Activated CD4-positive, alpha-beta T cell treated with anti-CD3 and anti-CD28 coated beads, Interleukin-2, amount 10 ng/mL, durations not matched to agents 7 days and 5 days (primary cell): ENCODE measurements at places on chromosomes 4 and X. TPM values are rescaled to one million over a fixed set of nuclear protein-coding genes. Genes with fewer than 3 reads are reported as not detected.

NUP62CL gene
- 1.9 TPM for total RNA-seq

RCHY1 gene
- 27.1 TPM for total RNA-seq

PFKFB1 gene
- 0.64 TPM for total RNA-seq

LRIT3 gene
- total RNA-seq, result 0.20 TPM

NUDT11 gene
- total RNA-seq, result 0.37 TPM

- H3K27me3 ChIP-seq, result no peaks in the 10 kb centered on the region
- H3K36me3 ChIP-seq, result no peaks in the 10 kb centered on the region
- H3K27ac ChIP-seq, result no peak overlapping the region
- H3K4me1 ChIP-seq, result no peaks in the 10 kb centered on the region
Observed at GRCh38 chrX:18833071-18833731, 125.8 kb downstream of the PPEF1 start.

- peaks cover 13% of the 10 kb centered on the region for H3K27me3 ChIP-seq
- no peak overlapping the region for H3K27ac ChIP-seq
- H3K36me3 ChIP-seq, result peaks cover 1% of the 10 kb centered on the region
Observed at GRCh38 chr4:26020083-26020668, 106.2 kb downstream of the SMIM20 start.

GRCh38 chr4:162849937-162850336 is 316.8 kb downstream of the NAF1 start:
- H3K4me3 ChIP-seq, result no peak overlapping the region
- no peaks in the 10 kb centered on the region for H3K27me3 ChIP-seq
- DNase-seq, result no peak
- H3K27ac ChIP-seq, result no peak overlapping the region

- no peaks in the 10 kb centered on the region for H3K27me3 ChIP-seq
- DNase-seq, result no peak
- H3K36me3 ChIP-seq, result peaks cover 16% of the 10 kb centered on the region
- peak overlapping the region; percentile 11 for H3K4me3 ChIP-seq
Observed at GRCh38 chr4:118834070-118834469, 1.9 kb downstream of the SEC24D start.

GRCh38 chrX:63764946-63765345 is 20.1 kb downstream of the ARHGEF9 start:
- H3K27ac ChIP-seq, result no peak overlapping the region
- H3K27me3 ChIP-seq, result peaks cover 1% of the 10 kb centered on the region
- no peak for DNase-seq

GRCh38 chrX:50103176-50103575 is 97.6 kb downstream of the AKAP4 start:
- H3K4me1 ChIP-seq, result no peaks in the 10 kb centered on the region
- no peak overlapping the region for H3K27ac ChIP-seq
- H3K36me3 ChIP-seq, result no peaks in the 10 kb centered on the region
- DNase-seq, result no peak
- peaks cover 2% of the 10 kb centered on the region for H3K27me3 ChIP-seq
- no peak overlapping the region for H3K4me3 ChIP-seq

GRCh38 chr4:78800965-78801364 is 24.8 kb downstream of the BMP2K start:
- peaks cover 7% of the 10 kb centered on the region for H3K36me3 ChIP-seq
- no peak for DNase-seq
- H3K4me3 ChIP-seq, result no peak overlapping the region

DNA sequence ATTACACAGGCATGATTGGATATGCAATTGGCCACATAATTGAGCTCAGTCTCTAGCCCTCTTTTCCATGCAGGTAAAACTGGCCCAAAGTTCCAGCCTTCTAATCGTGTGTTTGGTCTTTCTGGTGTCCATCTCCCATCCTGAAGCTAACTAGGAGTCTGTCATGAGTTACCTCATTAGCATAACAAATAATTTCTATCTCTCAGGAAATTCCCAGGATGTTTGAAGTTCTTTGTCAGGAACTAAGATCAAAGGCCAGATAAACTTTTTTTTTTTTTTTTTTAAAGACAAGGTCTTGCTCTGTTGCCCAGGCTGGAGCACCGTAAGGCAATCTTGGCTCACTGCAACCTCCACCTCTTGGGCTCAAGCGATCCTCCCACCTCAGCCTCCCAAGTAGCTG is 15.8 kb downstream of the ATXN3L start:
- H3K4me3 ChIP-seq, result no peak overlapping the region
- no peak for DNase-seq
- no peaks in the 10 kb centered on the region for H3K36me3 ChIP-seq
- H3K27ac ChIP-seq, result no peak overlapping the region

GRCh38 chr4:84899616-84900015 is 66.9 kb downstream of the WDFY3 start:
- DNase-seq, result no peak
- H3K36me3 ChIP-seq, result no peaks in the 10 kb centered on the region
- no peak overlapping the region for H3K4me3 ChIP-seq

GRCh38 chr4:177250056-177250696 is 59.5 kb upstream of the NEIL3 start:
- H3K36me3 ChIP-seq, result no peaks in the 10 kb centered on the region
- H3K27ac ChIP-seq, result no peak overlapping the region
- peaks cover 11% of the 10 kb centered on the region for H3K4me1 ChIP-seq
- peak; percentile 72 for DNase-seq
- H3K4me3 ChIP-seq, result no peak overlapping the region

- H3K4me1 ChIP-seq, result no peaks in the 10 kb centered on the region
- H3K27ac ChIP-seq, result no peak overlapping the region
- no peak overlapping the region for H3K4me3 ChIP-seq
- H3K36me3 ChIP-seq, result no peaks in the 10 kb centered on the region
- DNase-seq, result no peak
- no peaks in the 10 kb centered on the region for H3K27me3 ChIP-seq
Observed at GRCh38 chr4:52244848-52245247, 193.7 kb downstream of the SPATA18 start.

DNA sequence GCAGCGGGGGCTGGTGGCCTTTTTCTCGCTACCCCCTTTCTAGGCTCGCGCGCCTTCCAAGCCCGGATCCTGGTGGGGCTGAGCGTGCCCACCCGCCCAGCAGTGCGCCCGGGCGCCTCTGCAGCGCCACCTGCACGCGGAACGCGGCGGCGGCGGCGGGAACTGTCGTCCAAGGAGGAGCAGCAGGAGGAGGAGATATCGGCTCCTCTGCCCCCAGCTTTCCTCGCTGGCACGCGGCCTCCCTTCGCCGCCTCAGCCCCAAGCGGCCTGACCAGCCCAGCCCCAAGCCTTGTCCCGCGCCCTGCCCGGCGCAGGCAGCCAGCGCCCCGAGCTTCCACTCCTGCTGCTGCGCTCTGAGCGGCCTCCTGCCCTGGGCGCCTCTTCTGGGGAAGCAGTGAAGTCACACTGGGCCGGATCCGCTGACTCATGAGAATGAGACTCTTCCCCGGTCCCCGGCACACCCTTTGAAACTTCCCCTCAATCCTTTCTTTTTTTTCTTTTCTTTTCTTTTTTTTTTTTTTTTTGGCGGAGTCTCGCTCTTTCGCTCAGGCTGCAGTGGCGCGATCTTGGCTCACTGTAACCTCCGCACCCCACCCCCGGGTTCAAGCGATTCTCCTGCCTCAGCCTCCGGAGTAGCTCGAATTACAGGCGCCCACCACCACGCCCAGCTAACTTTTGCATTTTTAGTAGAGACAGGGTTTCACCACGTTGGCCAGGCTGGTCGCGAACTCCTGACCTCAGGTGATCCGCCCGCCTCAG is 10.6 kb upstream of the ELF4 start:
- H3K27me3 ChIP-seq, result no peaks in the 10 kb centered on the region
- H3K4me1 ChIP-seq, result peaks cover 22% of the 10 kb centered on the region
- DNase-seq, result peak; percentile 62
- H3K36me3 ChIP-seq, result peaks cover 6% of the 10 kb centered on the region
- peak overlapping the region; percentile 54 for H3K4me3 ChIP-seq
- H3K27ac ChIP-seq, result peak overlapping the region; percentile 80

GRCh38 chr4:185238750-185239149 is 29.4 kb downstream of the SNX25 start:
- no peak overlapping the region for H3K27ac ChIP-seq
- no peaks in the 10 kb centered on the region for H3K27me3 ChIP-seq
- peaks cover 6% of the 10 kb centered on the region for H3K4me1 ChIP-seq
- H3K4me3 ChIP-seq, result no peak overlapping the region
- no peak for DNase-seq
- H3K36me3 ChIP-seq, result peaks cover 10% of the 10 kb centered on the region

GRCh38 chr4:19239565-19239964 is 1012.1 kb upstream of the SLIT2 start:
- no peak for DNase-seq
- no peaks in the 10 kb centered on the region for H3K4me1 ChIP-seq
- no peaks in the 10 kb centered on the region for H3K27me3 ChIP-seq
- H3K4me3 ChIP-seq, result no peak overlapping the region

- peaks cover 8% of the 10 kb centered on the region for H3K36me3 ChIP-seq
- peaks cover 1% of the 10 kb centered on the region for H3K4me1 ChIP-seq
- peaks cover 7% of the 10 kb centered on the region for H3K27me3 ChIP-seq
- peak overlapping the region; percentile 52 for H3K4me3 ChIP-seq
- H3K27ac ChIP-seq, result no peak overlapping the region
Observed at GRCh38 chrX:21657318-21658151, 595 bp downstream of the KLHL34 start.

- no peaks in the 10 kb centered on the region for H3K36me3 ChIP-seq
- H3K27me3 ChIP-seq, result no peaks in the 10 kb centered on the region
- DNase-seq, result peak; percentile 16
- no peak overlapping the region for H3K27ac ChIP-seq
- H3K4me1 ChIP-seq, result no peaks in the 10 kb centered on the region
Observed at GRCh38 chrX:76555816-76556215, 128.3 kb downstream of the MAGEE1 start.

- no peaks in the 10 kb centered on the region for H3K4me1 ChIP-seq
- H3K27ac ChIP-seq, result no peak overlapping the region
- H3K27me3 ChIP-seq, result no peaks in the 10 kb centered on the region
- DNase-seq, result no peak
- no peak overlapping the region for H3K4me3 ChIP-seq
- no peaks in the 10 kb centered on the region for H3K36me3 ChIP-seq
Observed at GRCh38 chr4:96983830-96984229, 1143.9 kb downstream of the PDHA2 start.

DNA sequence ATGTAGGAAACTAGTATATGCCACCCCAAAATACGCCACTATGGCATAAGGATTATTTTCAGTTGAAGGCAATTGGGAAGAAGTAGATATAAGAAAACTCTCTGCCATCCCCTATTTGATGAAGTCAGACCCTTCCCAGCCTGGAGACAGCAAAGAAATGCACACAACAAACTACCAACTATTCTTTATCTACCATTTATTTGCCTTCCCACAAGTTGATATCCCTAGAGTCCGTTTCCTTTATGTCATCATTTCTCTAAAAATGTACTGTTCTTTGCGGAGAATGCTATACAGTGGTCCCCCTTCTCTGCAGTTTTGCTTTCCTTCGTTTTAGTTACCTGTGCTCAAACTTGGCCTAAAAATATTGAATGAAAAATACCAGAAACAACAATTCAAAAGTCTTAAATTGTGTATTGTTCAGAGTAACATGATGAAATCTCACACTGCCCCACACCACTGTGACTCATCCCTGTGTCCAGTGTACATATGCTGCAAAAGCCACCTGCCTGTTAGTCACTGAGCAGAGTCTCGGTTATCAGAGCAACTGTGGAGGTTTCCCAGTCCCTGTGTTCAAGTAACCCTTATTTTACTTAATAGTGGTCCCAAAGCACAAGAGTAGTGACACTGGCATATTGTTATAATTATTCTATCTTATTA is 152.3 kb downstream of the WDFY3 start:
- no peak overlapping the region for H3K4me3 ChIP-seq
- no peaks in the 10 kb centered on the region for H3K27me3 ChIP-seq

- H3K36me3 ChIP-seq, result no peaks in the 10 kb centered on the region
- DNase-seq, result no peak
- H3K4me3 ChIP-seq, result no peak overlapping the region
- no peaks in the 10 kb centered on the region for H3K4me1 ChIP-seq
Observed at GRCh38 chrX:20789103-20789502, 522.4 kb upstream of the RPS6KA3 start.

- DNase-seq, result no peak
- no peaks in the 10 kb centered on the region for H3K36me3 ChIP-seq
- no peaks in the 10 kb centered on the region for H3K27me3 ChIP-seq
- H3K4me3 ChIP-seq, result no peak overlapping the region
- H3K27ac ChIP-seq, result no peak overlapping the region
Observed at GRCh38 chrX:10496345-10496965, 123.9 kb downstream of the MID1 start.

- no peak for DNase-seq
- H3K4me1 ChIP-seq, result peaks cover 29% of the 10 kb centered on the region
- H3K27ac ChIP-seq, result peak overlapping the region; percentile 80
Observed at GRCh38 chr4:15402146-15402545, 25.7 kb upstream of the C1QTNF7 start.

GRCh38 chr4:149713031-149713430 is 102.6 kb downstream of the IQCM start:
- H3K4me1 ChIP-seq, result no peaks in the 10 kb centered on the region
- H3K27me3 ChIP-seq, result no peaks in the 10 kb centered on the region
- no peaks in the 10 kb centered on the region for H3K36me3 ChIP-seq
- no peak for DNase-seq
- H3K4me3 ChIP-seq, result no peak overlapping the region

DNA sequence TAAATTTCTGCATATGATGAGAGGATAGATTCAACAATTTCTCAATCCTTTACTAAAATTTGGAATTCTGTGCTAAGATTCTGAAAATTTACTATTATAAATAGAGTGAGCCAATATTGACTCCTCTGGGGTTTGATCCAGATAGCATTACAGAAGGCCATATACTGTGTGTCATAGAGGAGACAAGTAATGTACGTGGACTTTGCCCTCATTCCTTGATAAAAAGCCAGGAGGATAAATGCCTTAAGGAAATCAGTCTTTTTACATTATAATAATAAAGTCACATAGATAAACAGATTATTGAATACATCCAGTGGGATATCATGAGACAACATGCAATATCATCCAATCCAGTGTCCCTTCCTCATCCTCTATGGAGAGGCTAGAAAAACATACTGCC is 188.0 kb upstream of the HDX start:
- no peak overlapping the region for H3K27ac ChIP-seq
- H3K4me3 ChIP-seq, result no peak overlapping the region
- no peak for DNase-seq
- H3K36me3 ChIP-seq, result no peaks in the 10 kb centered on the region
- H3K27me3 ChIP-seq, result no peaks in the 10 kb centered on the region
- no peaks in the 10 kb centered on the region for H3K4me1 ChIP-seq

GRCh38 chr4:188780028-188780427 is 640.8 kb downstream of the TRIML1 start:
- no peaks in the 10 kb centered on the region for H3K4me1 ChIP-seq
- H3K27me3 ChIP-seq, result no peaks in the 10 kb centered on the region
- no peak overlapping the region for H3K27ac ChIP-seq
- no peak for DNase-seq
- H3K4me3 ChIP-seq, result no peak overlapping the region
